EL (cell line): ENCODE measurements at places on chromosomes 6 and 20.
A peak's percentile ranks its signal among the peaks of the same experiment; 100 is the strongest.

DNA sequence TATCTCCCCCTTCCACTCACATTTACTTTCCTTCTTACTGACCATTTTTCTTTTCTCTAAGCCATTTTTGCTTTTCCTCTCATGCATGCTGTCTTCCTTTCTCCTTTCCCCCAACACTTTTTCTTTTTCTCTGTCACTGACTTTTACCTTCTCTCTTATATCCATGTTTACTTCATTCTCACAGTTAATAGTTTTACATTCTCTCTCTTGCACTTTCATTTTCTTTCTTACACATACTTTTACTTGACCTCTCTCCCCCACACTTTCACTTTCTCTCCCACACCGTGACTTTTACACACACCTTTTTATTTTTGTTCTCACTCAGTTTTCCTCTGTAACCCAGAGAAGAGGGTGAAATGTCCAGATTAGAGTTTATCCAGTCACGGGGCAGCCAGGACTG lies 636.3 kb downstream of the PTPRT start:
- DNase-seq = no peak

GRCh38 chr20:8395956-8396355 lies 263.9 kb downstream of the PLCB1 start:
- DNase-seq = no peak

- DNase-seq = no peak
Observed at GRCh38 chr6:73823046-73823735, 127.2 kb downstream of the CD109 start.

- peak; percentile 85 for DNase-seq
Observed at GRCh38 chr6:18503593-18504231, 116.6 kb downstream of the RNF144B start.

GRCh38 chr6:167103041-167103891 lies 19.6 kb upstream of the CCR6 start:
- DNase-seq = no peak

DNA sequence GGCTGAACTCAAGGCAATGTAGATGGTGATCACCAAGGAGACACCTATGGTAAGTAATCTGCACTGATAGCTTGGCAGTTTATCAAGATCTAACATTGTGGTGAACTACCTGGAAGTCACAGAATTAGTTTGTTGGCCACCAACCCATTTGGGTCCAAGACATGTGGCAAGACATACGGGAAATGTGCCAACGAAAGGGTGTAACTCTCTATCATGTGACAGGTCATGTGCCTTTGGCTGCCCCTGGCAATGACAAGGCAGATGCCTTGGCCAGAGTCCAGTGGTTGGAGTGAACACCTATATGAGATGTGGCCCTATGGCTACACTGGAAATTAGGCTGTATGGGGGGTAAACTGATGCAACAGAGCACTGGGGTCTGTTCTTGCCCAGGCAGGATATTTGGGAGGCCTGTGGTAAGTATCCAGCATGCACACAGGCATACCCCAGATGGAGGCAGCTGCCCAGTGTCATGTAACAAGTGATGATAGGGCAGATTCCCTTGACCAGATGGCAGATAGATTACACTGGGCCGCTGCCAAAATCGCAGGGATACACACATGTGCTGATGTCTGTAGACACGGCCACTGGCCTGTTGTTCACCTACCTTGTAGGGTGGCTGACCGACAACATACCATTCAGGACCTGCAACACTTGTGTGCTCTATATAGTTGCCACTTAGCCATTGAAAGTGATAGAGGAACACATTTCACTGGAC lies 35.5 kb upstream of the HSF2 start:
- no peak for DNase-seq

- DNase-seq = no peak
Observed at GRCh38 chr6:108665495-108666196, 104.9 kb downstream of the FOXO3 start.
